Hypothalamus (tissue), 51 donors: ENCODE measurements at places on chromosomes 1 and 21.

GRCh38 chr1:235330918-235331285 lies 2.5 kb downstream of the GGPS1 start:
- no peak for DNase-seq

- no peak for DNase-seq
Observed at GRCh38 chr1:212688341-212689047, 11.1 kb downstream of the BATF3 start.

DNA sequence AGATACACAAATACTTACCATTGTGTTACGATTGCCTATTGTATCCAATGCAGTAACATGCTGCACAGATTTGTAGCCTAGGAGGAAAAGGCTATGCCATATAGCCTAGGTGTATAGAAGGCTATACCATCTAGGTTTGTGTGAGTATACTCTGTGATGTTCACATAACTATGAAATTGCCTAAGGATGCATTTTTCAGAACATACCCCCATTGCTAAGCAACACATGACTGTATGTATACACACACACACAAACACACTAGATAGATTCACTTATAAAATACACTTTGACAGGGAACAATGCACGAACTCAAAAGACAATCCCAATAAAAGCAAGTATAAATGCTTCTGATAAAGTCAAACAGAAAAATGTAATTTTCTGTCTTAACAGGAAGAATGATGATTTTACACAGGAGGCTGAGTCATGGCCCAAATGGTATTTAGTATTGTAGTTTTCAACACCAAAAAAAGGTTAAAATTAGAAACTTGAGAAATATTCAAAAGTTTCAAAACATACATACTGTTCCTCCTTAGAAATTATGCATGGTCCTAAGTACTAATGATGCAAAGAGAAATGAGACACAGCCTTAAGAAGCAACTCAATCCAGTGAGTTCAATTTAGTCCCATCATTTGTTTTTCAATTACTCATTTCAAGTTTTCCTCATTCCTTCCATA lies 12.2 kb downstream of the FH start:
- no peak for DNase-seq

DNA sequence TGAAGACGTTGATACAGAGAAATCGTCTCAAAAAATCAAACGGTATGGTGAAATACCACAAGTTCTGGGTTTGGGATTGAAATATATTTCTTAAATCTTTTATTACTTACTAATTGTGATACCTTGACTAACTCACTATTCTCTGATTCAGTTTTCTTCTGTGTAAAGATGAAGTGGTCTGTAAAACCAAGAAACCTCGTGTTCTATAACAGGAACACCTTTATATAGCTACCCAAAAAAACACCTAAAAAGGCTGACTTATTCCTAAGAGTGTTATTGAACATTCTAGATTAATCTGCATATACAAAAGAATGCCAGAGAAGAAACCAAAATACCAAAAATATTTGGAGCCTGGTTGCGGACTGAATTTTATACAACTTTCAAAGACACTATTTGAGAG lies 721 bp downstream of the LRRIQ3 start:
- no peak for DNase-seq

GRCh38 chr1:110282395-110282794 lies 56.8 kb upstream of the RBM15 start:
- DNase-seq: no peak

GRCh38 chr1:23777979-23778814 lies at the start of gene PITHD1:
Gene PITHD1 (plus strand): TSS chr1:23778418. CDS start chr1:23778516, 98 bp downstream.
- peak; percentile 63 for DNase-seq

- no peak for DNase-seq
Observed at GRCh38 chr1:202069662-202070061, 53.1 kb upstream of the GPR37L1 start.

DNA sequence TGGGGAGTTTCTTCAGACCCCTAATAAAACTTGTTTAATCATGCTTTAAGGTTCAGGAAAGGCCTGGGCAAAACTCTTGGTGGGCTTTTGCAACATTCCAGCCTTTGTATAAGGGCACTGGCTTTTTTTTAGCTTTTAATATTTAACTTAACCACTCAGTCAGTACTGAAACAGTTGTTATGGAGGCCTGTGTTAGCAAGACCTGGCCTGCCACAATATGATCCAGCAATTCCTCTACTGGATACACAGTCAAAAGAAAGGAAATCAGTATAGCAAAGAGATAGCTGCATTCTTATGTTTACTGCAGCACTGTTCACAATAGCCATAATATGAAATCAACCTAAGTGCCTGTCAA lies 75.1 kb upstream of the COG2 start:
- DNase-seq: no peak

GRCh38 chr1:164914208-164914607 lies 355.2 kb downstream of the PBX1 start:
- no peak for DNase-seq

DNA sequence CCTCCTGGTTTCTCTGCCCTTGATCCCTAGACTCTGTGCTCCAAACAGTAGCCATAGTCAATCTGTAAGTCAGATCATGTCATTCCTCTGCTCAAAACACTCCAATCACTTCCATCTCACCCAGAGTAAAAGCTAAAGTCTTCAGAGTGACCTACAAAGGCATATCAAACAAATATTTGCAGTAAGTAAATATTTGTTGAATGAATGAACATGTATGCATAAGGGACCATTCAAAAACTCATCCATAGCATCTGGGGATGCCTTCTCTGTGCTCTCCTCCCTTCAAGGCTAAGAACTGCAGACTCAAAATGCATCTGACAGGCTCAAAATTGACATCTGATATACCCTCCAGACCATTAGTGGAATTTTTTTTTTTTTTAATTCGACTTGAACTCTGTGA lies 18.1 kb upstream of the AK5 start:
- DNase-seq: no peak

DNA sequence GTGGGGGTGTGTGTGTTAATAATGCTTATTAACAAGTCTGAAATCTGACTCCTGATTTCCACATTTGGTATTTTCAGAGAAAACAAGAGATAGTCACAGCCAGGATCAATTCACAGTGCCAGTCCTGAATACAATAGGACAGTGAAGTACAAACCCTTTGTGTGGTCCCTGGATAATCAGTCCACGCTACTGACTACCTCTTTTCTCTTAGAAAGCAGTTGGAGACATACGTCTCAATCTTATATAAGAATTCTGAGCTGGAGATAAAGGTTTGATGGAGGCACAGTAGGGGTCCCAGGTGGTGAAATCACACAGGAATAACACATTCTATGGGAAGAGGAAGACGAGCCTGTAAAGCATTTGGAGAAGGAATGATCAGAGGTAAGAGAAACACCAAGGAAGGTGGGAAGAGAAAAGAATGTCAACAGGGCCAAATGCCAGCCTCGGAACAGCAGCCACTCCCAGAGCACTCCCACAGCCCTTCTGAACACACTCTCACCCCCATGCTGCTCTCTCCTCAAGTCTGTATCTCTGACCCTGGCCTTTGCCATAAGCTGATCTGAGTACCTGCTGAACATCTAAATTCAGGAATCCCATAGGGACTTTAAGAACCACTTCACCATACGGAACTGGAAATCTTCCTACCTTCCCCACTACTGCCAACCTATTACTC lies 48.6 kb downstream of the TRAF5 start:
- DNase-seq: no peak

GRCh38 chr1:36458910-36459309 lies 5.3 kb downstream of the MRPS15 start:
- no peak for DNase-seq

- DNase-seq: no peak
Observed at GRCh38 chr1:24900486-24900849, 29.6 kb downstream of the RUNX3 start.

- no peak for DNase-seq
Observed at GRCh38 chr1:111989531-111990025, at the start of gene KCND3. Gene KCND3 (minus strand): TSS chr1:111989668.

DNA sequence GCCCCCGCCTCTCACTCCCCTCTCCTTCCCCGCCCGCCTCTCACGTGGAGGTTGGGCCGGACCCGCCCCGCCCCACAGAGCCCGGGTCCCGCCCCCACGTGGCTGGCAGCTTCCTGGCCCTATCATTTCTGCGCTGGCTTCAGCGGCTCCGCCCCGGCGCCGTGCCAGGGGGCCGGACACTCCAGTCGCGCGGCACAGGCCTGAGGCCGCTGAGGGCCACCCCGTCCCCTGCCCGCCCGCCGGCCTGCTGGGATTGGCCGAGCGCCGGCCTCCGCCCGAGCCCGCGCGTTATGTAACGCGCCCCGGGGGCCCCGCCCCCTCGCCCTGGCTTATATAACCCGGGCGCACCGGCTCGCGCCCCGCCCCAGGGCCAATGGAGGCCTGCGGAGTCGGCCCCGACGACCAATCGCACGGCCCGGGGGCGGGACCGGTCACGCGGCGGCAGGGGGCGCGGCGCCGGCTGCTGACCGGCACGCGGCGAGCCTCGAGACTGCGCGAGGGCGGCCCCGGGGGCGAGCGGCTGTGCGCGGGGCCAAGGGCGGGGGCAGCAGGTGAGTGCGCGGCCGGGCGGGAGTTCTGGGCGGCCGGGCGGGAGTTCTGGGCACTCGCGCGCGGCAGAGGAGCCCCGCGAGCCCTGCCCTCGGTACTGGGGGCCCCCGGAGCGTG lies at the start of gene PER3:
TSS of gene PER3 (plus strand) at position 466 of the 666 bp plus-strand sequence. CDS start 587 bp downstream, outside the sequence.
- DNase-seq: peak; percentile 83

DNA sequence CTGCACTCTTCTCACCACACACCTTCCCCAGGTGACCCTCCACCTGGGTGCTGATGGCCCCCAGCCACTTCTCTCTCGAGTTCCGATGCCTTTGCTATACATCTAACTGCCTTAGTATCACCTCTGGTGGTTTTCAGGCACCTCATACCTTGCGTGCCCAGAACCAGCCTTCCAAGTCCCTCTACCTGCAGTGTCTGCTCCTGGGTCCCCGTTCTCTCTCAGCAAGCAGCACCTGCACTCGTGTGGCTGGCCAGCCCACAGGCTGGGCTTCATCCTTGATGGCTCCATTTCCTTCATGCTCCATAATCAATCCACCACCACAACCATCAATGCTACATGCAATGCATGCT lies 49.2 kb upstream of the EDN2 start:
- no peak for DNase-seq

DNA sequence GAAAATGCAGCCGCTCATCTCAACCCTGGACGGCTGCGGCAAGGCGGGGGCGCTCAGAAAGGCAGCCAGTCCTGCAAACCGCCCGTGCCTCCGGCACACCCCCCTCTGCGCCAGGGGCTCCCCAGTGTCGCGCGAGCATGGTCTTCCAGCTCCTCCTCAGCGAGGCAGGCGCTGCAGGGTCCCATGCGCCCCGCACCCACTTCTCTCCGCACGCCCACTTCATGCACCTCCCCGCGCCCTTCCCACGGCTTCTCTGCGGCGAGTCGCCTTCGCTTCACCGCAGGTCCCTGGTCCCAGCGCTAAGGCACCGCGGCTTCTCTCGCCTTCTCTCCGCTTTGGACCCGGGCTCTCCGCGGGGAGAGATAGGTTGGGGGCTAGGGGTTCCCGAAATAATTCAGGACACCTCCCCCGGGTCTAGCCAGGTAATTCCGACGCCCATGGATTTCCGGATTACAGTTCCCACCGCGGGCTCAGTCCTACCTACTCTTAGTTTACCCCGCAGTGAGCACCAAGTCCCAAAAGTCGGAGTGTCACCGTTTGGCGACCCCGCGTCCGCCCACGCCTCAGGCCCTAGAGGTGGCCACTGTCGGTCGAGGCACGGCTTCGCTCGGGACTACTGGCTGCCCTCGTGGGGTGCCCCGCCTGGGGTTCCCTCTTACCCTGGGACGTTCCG lies 67.5 kb downstream of the SYT2 start:
- no peak for DNase-seq

- DNase-seq: no peak
Observed at GRCh38 chr1:28518745-28519341, 13.0 kb downstream of the RCC1 start.

GRCh38 chr1:37137014-37137413 lies 102.7 kb upstream of the GRIK3 start:
- DNase-seq: no peak

DNA sequence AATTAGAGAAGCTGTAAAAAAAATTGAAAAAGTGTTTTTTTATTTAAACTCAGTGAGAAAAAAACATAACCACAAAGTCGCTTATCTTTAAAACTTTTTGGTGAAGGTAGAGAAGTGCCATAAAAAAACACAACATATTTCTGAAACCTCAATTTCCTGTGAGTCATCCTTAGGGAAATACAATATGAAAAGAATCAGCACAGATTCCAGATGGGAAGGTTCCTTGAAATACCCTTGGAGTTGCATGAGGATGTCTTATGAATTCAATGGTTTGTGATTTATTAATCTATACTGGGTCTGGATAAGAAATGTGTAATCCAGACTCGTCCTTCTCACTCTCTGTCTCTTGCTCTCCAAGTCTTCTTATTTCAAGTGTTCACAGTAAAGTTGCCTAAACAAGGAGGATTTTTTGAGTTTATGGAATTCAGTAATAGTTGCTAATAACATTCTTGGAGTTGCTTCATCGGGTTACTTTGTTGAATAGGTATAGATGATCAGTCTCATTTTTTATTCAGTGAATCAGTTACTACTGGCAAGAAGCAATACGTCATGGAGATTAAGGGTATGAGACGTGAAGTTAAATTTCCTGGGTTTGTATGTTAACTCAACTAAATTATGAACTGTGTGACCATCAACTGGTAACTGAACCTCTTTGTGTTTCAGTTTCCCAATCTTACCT lies 191.4 kb downstream of the KCNK2 start:
- no peak for DNase-seq

- DNase-seq: no peak
Observed at GRCh38 chr1:92876351-92876750, 44.5 kb downstream of the RPL5 start.

- no peak for DNase-seq
Observed at GRCh38 chr1:10730985-10731384, 65.5 kb downstream of the CASZ1 start.

- peak; percentile 27 for DNase-seq
Observed at GRCh38 chr1:244796719-244797406, 38.6 kb upstream of the COX20 start.

- no peak for DNase-seq
Observed at GRCh38 chr1:182348961-182349747, 42.4 kb downstream of the GLUL start.

GRCh38 chr1:41876576-41877445 lies 41.9 kb downstream of the HIVEP3 start:
- DNase-seq: no peak

- no peak for DNase-seq
Observed at GRCh38 chr1:236163463-236164153, 21.3 kb downstream of the GPR137B start.

DNA sequence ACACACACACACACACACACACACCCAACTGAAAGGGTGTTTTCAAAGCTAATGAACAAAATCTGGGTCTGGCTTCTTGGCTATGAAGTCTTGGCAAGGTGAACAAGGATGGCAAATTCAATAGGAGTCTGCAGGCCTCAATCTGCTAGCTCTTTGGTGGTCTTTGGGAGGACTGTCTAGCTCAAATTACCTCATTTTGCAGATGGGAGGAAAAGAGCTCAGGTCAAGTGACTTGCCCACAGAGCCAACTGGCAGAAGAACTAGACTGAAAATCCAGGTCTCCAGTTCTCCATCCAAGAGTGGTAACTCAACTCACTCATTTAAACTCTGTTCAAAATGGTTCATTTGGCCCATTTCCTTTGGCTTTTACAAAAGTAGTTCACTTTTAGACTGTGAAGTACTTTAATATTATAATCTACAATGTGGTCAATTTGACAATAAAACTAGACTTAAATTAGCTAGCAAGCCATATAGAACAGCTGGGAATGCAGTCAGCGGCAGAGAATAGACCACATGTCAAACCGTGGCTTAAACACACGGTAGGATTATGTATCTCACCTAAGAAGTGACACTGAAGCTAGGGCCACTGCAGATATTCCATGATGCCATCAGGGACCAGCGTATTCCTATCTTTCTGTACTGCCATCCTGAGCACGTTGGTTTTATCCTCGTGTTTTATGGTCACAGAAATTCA lies 112.9 kb downstream of the APP start:
- DNase-seq: no peak

- DNase-seq: no peak
Observed at GRCh38 chr1:4931486-4931885, 277.1 kb downstream of the AJAP1 start.
